ENCODE measurements at places on chromosomes 13 and 19.

DNA sequence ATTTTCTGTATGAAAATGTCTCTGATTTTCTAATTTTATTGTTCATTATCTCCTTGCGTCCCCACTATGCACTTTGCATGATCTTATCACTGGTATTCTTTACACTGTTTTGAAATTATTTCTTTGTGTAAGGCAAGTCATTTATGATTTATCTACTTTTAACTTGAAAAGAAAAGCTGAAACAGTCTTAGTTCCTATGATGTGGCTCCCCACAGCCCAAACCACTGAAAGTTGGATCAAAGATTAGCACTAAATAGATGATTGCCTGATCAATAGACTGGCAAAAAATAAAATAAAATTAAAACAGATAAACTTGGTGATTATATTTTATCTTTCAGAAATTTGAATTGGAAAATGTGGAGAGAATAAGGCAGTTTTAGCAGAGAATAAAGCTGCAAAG lies 1101.9 kb downstream of the PCDH9 start:
- no peak for DNase-seq

GRCh38 chr19:48518207-48518606 lies 6.6 kb upstream of the LMTK3 start:
- no peak for DNase-seq

DNA sequence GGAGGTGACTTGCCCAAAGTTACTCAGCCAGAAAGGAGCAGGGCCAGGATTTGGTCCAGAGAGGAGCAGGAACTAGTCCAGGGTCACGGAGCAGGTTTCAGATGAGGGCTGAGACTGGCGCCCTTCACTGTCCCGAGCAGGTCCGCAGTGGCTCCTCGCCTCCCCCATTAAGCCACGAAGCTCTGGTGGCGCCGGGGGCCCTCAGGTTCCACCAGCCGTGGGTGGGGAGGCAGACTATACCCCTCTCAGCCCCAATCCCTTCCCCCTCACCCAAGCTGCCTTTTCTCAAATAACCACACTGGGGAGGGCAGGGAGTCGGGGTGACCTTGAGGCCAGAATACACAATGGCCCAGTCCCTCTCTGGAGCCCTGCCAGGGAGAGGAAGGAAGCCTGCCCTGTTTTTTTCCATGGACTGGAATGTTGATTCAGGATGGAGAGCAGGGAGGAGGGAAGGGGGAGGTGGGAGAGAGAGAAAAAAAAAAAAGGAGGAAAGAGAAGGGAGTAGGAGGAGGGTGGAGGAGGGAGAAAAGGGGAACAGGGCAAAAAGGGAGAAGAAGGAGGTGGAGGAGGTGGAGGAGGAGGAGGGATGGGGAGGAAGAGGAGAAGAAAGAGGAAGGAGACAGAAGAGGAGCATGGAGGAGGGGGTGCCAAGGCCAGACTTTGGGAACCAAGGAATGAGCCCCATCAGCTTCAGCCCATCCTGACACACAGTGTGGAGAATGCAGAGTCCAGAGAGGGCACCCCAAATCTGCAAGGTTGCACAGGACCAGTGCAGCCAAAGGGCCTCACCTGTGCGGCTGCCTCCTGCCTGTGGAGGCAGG lies 19.7 kb downstream of the CEACAM16 start:
- DNase-seq = no peak

DNA sequence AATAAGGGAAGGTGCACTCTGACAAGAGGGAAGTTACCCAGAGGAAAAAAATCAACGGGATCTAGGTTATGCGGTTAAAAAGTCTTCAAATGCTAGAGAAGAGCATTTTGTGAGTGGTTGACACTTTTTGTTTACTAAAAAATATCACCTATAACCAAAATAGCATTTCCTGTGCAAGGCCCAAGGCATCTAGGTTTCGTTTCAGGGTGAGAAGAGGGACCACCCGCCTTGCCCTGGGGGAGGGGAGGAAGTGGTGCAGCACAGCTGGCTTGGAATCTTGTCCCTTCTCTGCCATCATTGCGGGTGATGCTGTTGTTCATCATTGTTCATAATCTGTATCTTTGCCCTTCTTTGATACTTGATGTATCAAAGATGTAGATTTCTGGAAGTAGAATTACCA lies 80.6 kb downstream of the NUFIP1 start:
- DNase-seq = no peak

DNA sequence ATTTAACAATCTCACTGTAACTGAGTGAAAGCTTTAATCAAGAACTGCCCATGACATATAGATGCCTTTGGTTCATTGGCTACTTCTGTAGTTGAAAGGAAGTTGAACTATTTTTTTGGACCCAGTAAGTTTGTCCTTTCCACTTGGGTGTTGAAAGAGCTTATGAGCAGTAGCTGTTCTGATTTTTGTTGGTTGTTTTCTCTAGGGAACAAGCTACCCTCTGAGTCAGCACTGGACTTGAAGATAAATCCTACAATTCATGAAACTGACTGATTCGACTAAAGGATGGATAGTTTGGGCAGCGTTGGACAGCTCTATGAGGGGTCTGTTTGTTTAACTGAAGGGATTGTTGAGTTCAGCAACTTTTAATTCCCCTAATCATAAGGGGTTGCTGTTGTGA lies 101.0 kb downstream of the PAN3 start:
- DNase-seq = no peak

DNA sequence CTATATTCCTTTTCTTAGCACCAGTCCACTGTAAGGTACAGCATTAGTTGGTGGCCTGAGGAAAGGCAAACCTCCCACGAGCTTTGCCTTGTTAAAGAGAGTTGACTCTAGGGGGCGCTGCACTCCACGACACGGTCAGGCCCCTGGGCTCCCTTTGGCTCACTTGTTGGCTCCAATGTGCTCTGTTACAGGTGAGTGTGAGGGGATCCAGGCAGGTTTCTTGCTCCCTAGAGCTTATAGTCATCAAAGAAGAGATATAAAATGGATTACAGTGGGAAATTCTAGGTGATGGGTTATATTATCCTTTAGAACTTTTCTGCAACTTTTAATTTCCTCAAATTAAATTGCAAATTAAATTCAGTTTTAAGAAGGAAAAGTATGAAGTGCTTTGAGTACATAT lies 3.7 kb downstream of the WDR87 start:
- DNase-seq = peak; percentile 82

DNA sequence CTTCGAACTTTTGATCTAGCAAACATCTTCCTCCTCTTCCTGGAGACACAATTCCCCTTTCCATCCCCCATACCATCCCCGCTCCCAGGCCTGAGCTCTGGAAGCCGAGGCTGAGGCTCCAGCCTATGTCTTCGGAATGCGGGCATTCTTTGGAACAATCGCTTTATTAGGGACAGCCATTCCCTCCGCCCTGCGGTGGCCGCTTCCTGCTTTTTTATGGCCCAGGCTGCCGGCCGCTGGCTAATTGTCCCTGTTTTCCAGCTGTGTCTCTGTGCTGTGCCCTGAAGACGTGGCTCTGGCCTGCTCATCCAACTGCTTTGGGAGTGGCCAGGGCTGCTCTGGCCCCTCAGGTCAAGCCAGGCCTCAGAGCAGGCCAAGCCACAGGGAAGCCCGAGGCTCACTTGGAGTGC lies 2.1 kb upstream of the CDX2 start:
- DNase-seq = no peak

DNA sequence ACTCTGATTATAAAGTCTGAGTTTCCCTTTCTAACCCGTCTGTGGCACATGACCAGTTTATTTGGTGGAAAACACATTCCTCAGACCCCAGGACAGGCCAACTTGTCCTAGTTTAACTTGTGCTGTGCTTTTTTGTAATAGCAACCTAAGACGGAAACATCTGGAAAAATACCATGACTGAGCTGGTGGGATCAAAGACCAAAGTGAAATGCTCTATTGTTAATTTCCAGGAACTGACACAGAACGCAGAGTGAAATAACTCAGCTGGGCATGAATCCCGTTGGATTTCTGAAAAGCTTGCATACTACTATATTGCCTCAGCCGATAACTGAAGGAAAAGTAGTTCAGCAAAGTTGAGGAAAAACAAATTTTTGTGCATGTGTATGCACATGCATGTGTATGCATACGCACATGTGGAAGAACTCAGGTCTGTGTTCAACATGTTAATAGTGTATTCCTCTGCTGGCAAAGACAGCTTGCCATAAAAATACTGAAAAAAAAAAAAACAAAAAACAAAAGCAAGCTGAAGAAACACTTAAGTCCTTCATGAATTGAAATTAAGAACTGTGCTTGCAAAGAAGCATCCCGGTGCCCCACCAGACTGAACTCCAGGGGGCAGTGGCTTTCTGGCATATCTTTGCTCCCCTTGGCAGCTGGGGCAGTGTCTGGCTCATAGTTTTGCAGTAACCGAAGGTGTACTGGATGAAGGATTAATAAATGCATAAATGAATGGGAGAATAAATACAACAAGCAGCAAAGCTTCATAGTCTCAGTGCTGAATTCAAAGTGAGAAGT lies 187.8 kb downstream of the LHFPL6 start:
- peak; percentile 16 for DNase-seq

DNA sequence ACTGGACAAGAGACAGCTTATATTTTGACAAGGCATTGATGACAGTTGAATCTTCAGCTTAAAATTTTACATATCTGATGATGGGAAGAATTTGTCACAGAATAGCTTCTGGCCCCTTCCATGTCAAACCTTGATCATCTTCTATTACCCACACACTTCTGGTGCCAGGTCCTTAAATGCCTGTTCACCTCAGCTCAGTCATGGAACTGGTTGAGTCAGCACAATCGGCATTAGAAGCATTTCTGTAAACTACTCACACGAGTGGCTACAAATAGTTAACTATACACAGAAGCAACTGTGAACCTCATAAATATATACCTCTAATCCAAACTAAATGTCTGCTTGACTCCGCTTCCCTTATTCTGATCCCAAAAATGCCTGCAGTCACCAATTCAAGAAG lies 161.2 kb downstream of the FOXO1 start:
- DNase-seq = no peak

DNA sequence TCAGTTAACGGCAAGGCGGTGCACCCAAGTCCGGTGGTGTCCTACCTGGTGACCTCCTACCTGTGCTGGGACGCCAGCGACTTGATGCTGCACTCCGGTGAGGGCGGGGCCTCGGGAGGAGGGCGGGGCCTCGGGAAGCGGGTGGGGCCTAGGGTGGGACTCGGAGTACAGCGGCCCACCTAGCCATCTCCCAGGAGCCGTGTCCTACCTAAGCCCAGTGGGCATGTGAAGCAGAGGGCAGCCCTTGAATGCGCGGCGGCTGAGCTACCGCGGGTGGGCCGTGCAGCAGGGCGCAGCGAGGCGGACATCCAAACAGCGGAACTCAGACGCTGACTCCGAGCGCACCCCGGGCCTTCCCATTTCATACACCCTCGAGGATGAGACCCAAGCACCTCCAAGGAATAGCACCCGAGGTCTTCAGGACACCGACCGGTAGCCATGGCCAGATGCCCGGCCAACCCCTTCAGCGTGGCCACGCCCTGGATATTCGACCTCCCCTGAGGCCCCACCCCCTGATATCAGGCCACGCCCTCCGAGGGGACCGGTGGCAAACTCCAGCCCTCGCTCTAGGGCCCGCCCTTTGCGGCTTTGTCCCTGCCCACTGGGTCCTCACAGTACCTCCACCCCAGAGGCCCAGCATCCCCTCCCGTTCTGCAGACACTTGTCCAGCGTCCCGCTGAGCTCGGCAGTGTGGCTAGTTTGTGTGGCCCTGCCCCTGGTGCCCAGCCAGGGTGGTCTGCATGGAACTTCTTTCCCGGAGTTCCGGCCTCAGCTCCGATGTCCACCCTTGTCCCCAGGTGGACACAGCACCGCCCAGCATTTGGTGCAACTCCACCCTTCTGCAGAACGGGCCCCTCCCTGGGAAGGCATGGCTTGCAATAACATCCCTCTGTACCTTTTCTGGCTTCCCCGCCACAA lies 5.4 kb downstream of the KLK1 start:
- no peak for DNase-seq

DNA sequence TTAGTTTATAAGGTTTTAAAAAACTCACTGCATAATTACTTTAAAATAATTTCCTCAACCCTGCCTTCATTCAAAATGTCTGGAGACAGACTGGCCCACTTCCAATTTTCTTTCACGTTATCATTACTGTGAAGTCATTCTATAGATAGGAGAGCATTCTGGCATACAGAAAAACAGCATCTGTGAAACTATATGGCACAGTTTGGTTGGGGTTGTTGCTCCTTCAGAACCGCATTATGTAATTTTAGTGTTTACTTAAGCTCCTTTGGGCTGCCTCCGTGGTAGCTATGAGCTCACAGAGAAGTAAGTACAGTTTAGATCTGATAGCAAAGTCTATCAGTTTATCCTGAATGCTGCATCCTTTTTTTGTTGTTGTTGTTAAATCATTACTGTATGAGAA lies 104.3 kb downstream of the KCNRG start:
- DNase-seq = no peak

DNA sequence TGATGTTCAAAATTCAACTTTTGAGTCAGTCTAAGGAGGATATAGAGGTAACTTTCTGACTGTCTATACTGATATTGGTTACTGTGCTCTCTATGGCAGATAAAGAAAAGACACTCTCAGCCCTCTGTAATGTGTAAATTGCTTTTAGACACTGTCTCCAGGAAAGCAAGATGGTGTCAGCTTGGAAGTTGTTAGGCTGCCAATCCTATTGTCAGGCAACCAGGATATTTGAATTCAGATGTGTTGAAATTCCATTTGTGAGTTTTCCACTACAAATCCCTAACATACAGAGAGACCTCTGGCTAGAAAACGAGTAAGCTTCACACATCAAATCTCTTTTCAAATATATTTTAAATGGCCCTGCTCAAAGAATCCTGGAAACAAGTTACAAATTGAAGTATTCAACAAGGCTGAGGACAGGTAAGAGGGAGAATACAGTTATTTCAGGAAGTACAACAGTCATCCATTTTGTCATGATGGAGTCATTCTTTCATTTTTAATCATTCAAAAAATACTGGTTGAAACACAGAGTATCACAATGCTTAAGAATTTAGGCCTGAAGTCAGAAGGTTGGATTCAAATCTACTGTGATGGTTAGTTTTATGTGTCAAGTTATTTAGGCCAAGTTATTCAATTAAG lies 312.0 kb downstream of the OLFM4 start:
- DNase-seq = no peak

GRCh38 chr19:7914598-7915045 lies at the start of gene TGFBR3L:
TSS of gene TGFBR3L (plus strand) at chr19:7914830.
- no peak for DNase-seq

GRCh38 chr13:74032325-74032724 lies 101.9 kb downstream of the KLF12 start:
- DNase-seq = no peak

GRCh38 chr19:38723990-38724854 lies 20.1 kb downstream of the CAPN12 start:
- DNase-seq = no peak

DNA sequence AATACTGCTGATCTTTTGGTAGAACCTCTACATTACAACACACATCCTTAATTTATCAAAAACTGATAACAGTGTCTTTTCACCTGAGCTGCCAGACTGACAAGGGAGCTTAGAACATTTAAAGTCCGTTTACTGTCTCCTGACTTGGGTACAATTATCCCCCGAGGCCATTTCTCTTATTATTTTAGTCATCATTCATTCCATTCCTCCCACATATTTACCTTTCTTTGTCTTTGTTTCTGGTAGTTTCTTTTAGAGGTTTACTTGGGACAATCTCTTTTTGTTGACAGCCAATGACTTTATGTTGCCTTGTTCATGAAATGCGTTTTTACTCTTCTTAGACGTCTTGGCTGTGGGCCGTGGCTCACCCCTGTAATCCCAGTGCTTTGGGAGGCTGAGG lies 186.9 kb downstream of the PCCA start:
- no peak for DNase-seq

GRCh38 chr19:55651236-55651635 lies 3.2 kb downstream of the CCDC106 start:
- no peak for DNase-seq

Data from Kasumi-1 (cell line).